ENCODE measurements at places on chromosomes 6 and 20.

DNA sequence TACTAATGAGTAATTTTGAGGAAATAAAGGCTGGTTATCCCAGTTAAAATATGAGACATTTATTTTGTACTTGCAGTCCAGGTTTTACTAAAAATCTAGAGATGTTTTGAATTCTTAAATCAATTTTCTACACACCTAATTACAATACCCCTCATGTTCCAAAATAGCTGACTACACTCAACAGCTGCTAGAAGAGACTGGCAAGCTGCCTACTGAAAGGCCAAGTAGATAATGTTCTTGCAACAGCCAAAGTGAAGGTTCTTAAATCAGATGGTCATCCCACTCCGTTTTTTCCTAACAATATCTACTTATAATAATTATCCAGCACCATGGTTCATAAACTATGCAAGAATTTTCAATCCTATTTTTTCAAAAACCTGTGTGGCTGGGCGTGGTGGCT is 69.0 kb downstream of the DTNBP1 start:
- DNase-seq, result no peak

GRCh38 chr6:42251911-42252637 is 34.4 kb upstream of the MRPS10 start:
- no peak for DNase-seq

GRCh38 chr6:125888989-125889656 is 67.4 kb upstream of the HINT3 start:
- DNase-seq, result no peak

- no peak for DNase-seq
These were observed 54.2 kb upstream of the TRIM26 start for GRCh38 chr6:30267423-30267822.

DNA sequence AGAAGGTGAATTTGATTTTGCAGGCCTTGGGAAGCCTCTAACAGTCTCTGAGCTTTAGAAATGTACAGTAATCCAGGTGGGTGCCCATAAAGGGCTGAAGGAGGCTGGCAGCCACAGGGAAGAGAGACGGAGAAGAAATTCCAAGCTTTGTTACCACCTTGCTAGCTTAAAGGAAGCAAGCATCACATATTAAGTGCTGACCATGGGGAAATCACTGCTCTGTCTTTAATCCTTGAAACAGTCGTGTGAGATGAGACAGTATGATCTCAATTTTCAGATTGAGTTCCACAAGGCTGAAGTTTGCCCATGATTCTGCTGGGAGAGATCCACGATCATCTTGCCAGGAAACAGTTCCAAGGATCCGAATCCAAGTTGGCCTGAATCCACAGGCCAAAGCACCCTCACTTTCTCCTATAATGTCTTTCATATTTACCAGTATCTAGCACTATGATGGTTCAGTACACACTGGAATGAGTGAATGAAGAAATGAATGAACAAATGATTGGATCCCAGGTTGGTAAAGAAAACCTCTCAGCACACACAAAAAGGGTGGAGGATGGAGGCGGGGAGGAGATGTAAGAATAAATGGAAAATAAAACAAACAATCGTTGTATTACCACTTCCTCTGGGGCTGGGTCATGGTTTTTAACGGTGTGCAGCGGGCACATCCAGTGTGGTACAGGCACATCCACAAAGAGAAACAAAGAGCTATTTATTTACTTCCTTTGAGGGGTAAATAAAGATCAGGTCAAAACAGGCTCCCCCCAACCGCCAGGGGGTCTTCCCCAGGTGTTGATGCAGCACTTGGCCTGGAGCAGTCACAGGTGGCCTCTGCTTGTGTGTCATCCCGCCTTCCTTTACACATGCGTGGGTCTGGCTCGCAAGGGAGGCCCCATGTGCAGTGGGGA is 28.2 kb upstream of the TAF8 start:
- DNase-seq, result no peak

- no peak for DNase-seq
These were observed 29.4 kb upstream of the KIF25 start for GRCh38 chr6:167968091-167968490.

GRCh38 chr6:79780881-79781280 is 149.8 kb downstream of the SH3BGRL2 start:
- no peak for DNase-seq

DNA sequence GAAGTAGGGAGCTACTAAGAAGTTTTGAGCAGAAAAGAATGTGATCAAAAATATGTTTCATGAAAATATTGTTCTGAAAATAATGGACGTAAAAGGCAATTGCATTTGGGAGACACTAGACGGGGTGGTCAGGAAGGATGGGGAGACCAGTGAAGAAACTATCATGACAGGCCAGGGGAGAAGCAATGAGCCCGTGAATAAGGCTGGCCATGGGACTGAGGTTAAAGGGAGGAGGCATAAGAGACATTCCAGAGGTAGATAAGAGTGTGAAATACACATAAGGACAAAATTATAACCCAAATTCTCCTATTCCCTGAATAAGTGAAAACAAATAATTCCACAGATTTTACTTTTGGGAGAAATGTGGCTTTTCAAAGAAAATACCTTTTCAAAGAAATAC is 51.7 kb downstream of the MARCKS start:
- DNase-seq, result no peak

- DNase-seq, result no peak
These were observed 141.6 kb upstream of the SLC24A3 start for GRCh38 chr20:19070681-19071445.

DNA sequence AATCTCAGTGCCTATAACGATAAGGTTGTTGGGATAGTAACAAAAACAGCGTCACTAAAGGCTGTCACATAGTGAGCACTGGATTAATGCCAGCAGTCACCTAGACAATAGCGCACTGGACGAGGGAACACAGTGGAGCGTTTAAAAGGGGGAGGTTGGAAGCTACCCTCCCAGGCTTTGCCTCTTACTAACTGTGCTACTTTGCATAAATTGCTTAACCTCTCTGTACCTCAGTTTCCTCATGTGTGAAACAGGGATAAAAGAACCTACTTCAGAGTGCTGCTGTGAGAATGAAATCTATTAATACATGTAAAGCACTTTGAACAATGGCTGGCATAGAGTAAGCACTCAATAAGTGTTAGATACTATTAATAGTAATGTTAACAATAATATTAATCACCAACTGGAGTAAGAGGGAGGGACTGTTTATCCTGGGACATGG is 10.5 kb downstream of the BCL2L1 start:
- DNase-seq, result no peak

GRCh38 chr6:6712449-6713403 is 124.2 kb downstream of the LY86 start:
- peak; percentile 18 for DNase-seq

- DNase-seq, result no peak
These were observed 336.2 kb downstream of the CDKAL1 start for GRCh38 chr6:20870493-20870892.

DNA sequence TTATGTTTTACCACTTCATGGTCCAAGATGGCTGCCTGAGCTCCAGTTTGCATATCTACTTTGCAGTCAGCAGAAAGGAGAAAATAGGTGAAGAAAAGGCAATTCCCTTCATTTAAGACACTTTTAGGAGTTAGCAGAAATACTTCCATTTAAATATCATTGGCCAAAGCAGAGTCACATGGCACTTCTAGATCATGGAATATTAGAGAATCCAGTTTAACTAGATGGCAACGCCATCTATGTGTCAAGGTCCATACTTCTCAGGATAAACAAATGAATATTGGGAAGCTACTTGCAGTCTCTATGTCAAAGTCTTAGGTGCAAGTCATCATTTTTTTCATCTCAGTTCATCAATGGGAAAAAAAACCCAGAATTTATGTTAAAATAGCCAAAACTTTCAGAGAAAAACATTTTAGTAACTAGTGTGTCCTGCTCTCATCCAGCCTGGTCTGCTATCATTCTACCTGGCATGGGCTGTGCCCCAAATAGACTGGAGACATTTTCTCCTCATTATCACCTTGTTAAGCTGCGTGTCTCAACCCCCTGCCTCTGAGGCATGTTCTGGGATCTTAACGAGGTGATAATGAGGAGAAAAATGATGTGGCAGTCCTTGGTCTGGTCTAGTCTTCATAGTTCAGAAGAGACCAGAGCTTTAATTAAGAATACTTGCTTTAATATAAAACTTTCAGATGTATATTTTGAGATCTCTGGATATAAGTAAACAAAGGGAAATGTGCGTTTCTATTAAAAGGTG is 227.3 kb downstream of the TBX18 start:
- no peak for DNase-seq

- no peak for DNase-seq
These were observed 239.1 kb downstream of the HDGFL1 start for GRCh38 chr6:22808466-22808865.

DNA sequence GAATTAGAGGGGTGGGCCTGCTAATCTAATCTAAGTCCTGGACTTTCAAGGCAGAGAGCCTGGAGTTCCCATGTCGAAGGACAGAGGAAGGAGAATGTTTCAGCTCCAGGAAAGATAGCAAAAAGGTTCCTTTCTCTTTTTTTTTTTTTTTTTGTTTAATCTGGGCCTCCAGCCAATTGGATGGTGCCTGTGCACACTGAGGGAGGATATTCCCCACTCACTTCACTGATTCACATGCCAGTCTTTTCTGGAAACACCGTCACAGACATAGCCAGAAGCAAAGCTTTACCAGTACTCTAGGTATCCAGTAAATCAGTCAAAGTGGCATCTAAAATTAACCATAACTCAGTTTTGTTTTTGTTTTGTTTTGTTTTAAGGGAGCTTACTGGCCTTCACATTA is 721.1 kb downstream of the TENT5A start:
- DNase-seq, result no peak

DNA sequence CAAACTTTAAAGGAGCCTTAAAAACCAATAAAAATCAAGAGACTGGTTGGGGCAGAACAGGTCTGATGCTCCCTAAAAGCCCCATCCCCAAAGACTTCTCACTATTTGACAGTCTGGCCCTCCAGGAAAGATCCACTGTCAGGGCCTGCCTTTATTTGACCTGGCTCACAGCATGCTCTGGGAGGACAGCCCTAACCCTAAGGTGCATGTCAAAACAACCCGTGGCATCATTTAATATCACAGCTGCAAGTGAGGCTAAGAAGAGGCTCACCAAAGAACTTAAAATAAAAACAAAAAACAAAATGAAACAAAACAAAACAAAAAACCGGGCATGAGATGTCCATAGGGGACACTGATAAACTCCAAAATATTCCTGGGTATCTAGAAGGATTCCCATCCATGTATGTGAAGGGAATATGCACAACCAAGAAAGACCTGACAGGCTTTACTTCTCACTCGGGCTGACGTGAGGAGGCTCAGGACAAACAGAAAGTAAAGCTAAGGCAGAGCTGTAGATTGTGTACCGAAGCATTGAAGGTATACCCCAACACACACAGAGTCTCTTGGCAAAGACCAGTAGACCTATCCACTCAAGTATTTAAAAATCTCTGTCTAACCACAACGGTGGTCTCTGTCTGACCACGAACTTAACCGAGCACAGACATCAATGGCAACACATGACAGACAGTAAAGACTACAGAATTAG is 57.3 kb downstream of the AHI1 start:
- no peak for DNase-seq

DNA sequence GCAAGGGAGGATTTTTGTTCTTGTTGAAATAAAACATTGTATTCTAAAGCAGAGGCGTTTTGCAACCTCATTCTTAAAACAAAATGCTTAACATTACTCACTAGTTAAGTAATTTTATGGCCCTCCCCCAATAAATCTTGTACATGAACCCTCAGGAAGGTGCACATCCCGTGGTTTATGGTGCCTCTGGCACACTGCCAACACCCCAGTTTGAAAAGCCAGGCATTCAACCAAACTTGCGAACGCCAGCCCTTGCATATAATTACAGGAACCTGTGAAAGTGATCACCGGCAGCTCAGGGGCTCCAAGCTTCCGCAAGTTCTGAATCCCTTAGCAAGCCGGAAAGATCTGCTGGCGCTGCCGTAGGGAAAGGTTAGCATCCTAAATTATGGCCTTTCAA is 1109.0 kb upstream of the FLRT3 start:
- DNase-seq, result no peak

- no peak for DNase-seq
These were observed 135.3 kb downstream of the ARID1B start for GRCh38 chr6:156912431-156912830.

GRCh38 chr6:10451828-10452509 is 37.1 kb upstream of the TFAP2A start:
- DNase-seq, result no peak

DNA sequence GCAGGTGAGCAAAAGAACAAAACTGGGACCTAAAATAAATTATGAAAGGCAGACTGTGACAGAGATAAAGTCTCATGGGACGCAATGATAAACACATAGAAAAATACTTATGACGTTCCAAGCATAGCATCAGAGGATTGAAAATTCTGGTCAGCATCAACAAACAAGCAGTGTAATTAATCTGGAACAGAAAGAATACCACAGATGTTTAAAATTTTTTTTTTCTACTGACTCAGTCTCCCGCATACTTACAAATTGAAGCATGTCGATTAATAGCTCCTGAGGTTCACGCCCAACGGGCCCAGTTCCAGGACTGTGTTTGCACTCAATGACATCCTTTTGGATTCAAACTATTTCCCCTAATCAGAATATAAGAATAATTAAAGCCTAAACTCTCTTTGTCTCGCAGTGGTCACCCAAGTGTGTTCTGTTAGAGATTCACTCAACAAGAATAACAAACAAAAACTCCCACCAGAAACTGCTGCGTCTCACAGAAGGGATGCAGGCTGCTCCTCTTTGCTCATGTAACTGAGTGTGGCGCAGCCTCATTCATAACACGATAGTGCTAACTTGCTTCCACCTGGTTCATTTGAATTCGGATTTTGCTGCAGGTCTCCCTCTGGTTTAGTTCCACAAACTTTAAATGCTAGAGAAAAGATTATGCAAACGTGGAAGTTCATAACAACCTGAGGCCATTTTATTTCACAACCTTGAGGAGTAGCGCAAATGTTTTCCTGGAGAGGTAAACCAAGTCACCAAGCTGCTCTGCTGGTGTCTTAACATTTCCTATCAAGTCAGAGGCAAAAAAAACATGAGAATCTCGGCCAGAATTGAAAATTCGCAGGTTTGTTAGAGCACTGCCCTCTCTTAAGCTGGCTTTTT is 69.0 kb upstream of the CITED2 start:
- DNase-seq, result no peak

DNA sequence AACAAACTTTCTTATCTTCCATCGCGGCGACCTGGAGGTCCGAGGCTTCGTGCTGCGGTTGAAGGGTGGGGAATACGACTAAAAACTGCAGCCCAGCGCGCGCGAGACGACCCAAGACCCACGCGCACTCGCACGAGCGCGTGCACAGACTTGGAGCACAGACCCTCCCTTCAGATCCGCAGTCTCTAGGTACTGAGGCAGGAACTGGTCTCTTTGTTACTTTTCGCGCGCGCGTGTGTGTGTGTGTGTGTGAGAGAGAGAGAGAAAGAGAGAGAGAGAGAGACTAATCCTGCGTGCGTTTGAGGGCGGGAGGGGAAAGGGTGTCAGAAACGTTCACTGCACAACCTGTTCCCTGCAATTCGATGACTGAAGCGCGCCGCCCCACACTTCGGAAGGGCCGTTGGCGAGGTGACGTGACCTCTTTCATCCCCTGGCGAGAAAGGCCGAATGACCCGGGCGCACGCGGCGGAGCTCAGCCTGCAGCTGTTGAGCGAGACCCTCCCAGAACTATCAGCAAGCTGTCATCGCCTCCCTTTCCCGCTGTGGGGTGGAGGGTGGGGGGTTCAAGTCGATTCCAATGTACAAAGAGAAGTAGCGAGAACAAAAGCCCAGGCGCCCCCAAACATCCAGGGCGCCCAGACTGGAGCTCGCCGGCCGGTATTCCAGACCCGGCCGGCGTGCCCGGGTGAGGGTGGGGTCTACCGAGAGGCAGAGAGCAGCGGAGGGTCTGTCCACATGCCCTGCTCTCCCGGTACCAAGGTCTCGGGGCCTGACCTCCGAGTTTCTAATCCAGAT is 1.5 kb upstream of the TUBB2B start:
- DNase-seq, result no peak

Measured in hippocampal formation (tissue), 2 donors.